ENCODE measurements at places on chromosomes 1 and 21.

DNA sequence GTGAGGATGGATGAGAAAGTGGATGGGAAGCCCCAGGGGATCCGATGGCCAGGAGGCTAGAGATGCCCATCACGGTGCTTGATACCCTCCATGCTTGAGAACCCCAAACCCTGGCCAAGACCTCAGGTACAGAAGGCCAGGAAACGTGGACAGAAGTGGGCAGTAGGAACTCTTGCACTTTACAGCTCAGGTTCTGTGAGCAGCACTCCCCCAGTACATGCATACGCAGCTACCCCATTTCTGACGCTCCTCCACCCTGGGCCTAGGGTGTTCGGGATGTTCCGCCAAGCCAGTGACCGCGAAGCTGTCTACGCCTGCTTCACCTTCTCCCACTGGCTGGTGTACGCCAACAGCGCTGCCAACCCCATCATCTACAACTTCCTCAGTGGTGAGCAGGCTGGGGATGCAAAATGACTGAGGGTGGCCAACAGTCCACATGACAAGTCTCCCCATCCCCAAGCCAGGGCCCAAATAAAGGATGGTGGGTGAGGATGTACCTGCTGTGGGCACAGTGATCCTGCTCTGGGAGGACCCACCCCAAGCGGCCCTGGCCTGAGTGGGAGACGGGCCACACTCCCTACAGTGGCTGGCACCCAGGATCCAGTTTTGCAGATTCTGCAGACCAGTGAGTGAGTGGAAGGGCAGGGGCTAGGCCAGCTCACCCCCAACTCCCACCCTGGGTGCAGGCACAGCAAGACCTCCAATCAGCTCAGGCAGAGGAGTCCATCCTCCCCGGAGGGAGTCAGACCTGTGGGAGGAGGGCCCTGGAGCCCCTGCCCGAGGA lies 7.4 kb downstream of the HCRTR1 start:
- no peak for DNase-seq

GRCh38 chr1:181485287-181486097 lies 2.2 kb downstream of the CACNA1E start:
- no peak for DNase-seq

DNA sequence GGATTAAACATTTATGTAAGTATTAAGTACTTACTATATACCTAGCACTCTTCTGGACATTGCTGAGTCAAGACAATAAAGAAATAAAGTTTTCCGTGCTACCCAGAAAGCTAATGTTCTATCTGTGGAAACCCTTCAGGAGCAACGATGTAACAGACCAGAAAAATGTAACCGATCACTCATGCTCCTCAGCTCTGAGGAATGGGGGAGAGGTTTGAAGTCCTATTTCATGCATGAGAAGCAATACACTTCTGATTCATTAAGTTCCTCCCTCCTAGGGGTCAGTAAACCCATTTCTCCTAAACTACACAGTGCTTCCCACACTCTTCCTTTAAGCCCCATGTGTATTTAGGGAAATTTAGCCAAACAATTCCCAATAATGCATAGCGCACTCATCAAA lies 25.6 kb upstream of the KAZN start:
- no peak for DNase-seq

DNA sequence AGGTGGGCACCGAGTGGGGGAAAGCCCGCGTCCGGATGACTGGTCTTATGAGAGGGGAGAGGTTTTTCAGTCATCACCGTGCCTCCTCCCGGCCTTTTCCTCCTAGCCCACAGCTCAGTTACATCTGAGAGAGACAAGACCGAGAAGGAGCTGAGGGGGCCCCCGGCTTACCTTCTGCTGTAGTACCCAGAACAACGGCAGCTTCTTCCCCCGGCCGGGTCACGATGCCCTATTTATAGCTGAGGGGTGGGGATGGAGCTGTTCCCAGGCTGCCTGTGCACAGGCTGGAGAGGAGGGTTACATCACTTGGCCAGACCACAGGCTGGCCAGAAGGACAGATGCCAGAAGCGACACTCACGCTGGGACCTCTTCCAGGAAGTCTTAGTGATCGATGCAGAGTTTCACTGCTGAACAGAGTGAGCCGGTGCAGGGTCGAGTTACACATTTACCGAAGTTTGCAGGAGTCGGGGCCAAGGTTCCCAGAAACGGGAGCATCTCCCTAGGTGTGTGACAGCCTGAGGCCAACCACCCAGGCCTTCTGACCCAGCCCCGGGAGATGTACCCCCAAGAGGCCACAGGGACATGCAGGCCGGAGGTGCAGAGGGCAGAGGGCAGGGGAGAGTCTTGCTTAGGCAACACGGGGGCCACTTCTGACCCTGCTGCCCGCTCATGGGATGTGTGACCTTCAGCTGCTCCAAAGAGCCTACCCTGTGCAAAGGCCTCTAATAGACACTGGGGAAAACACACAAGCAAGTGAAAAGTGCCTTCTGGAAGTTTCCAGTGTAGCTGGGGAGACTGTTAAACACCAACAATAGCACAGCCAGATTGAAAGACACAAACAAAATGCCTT lies at the start of gene AGT:
TSS of gene AGT (minus strand) at position 208 of the 850 bp plus-strand sequence. CDS start 3,299 bp downstream, outside the sequence.
- peak; percentile 80 for DNase-seq

- no peak for DNase-seq
Observed at GRCh38 chr1:151790940-151791651, 796 bp upstream of the TDRKH start.

Data from heart right ventricle (tissue), 16 donors.